ENCODE measurements at places on chromosomes 16 and 17.
A peak's percentile ranks its signal among the peaks of the same experiment; 100 is the strongest.

- DNase-seq, result no peak
These were observed 1.6 kb downstream of the IRX3 start for GRCh38 chr16:54284931-54285413.

DNA sequence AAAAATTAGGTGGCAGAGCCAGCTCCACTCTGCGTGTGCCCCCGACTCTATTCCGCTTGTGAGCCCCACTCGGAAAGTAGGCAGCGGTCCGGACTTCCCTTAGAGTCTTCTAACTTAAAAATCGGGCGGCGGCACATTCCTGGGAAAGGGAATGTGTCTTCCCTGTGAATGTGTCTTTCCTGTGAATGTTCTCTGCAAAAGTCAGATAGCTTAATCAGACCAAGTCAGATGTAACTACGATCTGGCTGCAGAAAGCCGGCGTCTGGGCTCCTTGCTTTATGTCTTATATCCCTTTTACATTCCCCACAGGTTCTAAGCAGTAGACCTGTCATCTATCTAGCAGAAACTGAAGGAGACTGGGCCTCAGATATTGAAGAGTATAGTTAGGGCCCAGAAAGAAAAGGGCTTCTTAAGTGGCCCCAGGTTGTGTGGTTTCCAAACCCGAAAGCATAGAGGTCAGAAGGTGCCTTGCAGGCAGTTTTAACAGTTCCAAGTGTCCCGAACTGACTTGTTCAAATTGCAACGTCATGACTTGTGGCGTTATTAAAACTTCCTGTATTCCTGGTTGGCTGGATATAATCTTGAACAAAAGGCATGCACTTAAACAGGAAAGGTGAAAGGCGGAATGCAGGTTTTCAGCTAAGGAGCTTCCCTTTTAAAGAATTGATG lies 601 bp downstream of the PHKB start:
- DNase-seq, result peak; percentile 52

DNA sequence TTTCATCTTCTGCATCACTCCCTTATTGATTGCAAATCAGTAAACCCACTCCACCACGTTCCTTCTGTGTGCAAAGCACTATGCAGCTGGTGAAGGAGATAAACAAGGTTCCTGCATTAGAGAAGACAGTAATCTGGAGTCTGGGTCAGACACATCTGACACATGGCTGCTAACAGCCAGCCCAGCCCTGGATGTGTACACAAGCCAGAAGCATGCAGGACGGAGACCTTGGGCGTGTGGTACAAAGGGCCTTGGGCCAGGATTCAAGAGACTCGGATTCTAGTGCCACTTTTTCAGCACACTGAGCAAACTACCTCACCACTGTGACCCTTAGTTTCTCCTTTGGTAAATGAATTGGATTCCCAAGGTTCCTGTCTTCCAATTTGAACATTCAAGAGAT lies 86.6 kb upstream of the DNAH9 start:
- DNase-seq, result no peak

DNA sequence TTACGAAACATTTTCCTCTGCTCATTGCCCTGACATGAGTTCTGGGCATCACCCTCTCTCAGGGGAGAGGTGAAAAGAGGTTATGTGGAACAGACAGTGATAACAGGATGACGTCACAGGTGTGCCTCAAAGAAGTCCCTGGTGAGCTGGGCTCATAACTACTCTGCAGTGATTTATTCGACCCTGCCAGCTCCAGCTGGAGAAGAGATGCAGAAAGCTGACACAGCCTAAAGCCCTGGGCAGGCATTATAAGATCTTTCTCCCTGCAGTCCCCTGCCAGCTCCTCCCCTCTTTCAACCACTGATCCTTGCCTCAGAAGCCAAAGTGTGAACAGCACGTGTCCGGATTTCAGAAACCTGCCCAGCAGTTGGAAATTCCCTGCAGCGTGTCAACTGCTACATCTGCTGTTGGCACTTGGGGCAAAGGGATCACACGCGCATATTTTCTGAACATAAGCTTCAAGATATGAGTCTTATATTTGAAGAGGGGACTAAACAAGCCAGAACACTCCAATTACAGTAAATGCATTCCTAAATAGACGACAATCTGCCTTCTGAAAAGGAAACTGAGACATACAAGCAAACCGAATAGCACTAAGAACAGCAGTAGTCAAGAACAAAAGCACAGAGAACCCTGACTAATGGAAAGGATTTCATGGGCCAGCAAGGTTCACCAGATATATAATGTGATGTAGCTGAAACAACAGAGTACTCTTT lies 80.5 kb downstream of the SMG6 start:
- peak; percentile 87 for DNase-seq

- no peak for DNase-seq
These were observed 12.5 kb downstream of the KCNH6 start for GRCh38 chr17:63535640-63536039.
